ENCODE measurements at places on chromosomes 3 and 15.

GRCh38 chr3:19543212-19543841 is 390.7 kb downstream of the EFHB start:
- DNase-seq = no peak

DNA sequence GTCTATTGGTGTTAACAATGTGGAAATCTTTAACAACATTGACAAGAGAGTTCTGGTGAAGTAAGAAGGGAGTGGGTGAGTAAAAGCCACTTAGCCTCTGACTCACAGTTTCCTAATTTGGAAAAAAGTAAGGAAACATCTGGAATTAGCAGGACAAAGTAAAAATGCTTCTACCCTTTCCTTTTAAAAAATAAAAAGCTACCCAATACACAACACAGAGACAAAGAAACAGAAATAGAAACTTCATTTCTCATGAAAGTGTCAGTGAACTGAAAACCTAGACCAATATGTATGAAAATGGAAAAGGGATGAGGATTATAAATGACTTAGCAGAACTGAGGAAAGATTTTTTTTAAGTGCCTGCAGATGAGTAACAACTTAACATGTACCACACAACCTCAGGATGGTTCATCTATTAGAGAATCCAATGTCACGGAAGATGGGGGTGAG is 65.4 kb downstream of the SSR3 start:
- DNase-seq = no peak

DNA sequence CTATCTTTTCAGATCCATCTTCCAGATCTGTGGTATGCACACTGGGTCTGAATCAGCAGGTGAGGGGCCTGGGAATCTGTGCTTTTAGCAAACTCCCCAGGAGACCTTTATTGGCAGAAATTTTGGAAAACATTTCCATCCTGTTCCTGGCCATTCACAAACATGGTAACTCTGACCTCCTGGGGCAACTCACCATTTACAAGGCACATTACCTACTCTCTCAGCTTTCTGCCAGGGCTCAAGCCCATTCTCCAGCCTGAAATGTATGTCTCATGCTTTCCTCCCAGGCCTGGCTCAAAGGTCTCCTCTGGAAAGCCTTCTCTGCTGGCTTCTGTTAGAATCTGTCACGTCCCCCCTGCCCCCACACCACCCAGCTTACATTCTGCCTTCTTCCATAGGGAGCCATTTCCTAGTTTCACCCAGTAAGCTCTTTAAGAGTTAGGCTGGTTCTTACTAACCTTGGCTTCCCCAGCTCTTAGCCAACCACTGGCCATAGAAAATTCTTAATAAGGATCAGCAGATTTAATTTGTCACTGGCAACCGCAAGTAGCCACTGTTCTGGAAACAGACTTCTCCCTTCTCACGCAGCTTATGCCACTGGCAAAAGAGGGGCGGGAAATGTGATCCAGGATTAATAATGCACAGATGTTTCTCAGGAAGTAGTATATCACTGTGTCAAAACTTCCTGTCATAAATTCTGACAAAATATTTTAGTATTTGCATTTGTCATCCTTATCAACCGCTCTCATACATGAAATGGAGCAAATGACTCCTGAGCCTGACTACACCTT is 55.0 kb downstream of the RORA start:
- DNase-seq = no peak

GRCh38 chr3:134002306-134002705 is 27.4 kb downstream of the SLCO2A1 start:
- no peak for DNase-seq

DNA sequence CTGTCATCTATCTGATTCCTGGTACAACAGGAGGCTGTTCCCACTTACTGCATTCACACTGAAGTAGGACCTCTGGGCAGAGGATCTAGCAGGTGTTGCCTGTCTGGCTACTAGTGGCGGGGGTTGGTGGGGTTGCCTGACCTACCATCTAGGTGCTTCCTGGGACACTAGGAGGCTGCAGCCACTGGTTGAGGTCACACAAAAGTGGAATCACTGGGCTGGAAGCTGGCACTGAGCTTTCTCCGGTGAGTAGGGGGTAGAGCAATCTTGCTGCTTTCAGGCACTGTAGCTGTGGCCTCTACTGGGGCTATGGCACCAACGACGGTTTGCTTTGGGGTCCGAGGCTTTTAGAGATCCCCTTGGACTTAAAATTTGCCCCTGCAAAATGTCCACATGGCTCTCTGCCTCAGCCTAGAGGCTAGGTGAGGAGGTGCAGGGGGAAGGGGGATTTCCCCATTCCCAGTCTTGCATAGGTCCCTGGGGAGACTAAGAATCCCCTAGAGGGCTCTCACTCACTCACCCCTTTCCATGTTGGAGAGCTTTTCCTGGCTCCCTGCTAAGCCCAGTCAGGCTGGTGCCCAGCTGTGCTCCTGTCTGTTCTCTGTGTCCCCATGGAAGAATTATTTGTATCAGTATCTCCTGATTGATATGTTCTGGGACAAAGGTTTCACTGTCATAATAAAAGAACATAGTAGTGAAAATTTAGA is 397.7 kb upstream of the EPHA6 start:
- DNase-seq = no peak

Measured in stimulated activated CD8-positive, alpha-beta memory T cell treated with anti-CD3 and anti-CD28 coated beads, Interleukin-7, amount 100 ng/mL, for 1 hour (primary cell).